Activated T-cell treated with anti-CD3 and anti-CD28 coated beads for 48 hours (primary cell): ENCODE measurements at places on chromosomes 16 and 17.

- DNase-seq, result no peak
Observed at GRCh38 chr17:62816282-62816839, 8.2 kb upstream of the MARCHF10 start.

DNA sequence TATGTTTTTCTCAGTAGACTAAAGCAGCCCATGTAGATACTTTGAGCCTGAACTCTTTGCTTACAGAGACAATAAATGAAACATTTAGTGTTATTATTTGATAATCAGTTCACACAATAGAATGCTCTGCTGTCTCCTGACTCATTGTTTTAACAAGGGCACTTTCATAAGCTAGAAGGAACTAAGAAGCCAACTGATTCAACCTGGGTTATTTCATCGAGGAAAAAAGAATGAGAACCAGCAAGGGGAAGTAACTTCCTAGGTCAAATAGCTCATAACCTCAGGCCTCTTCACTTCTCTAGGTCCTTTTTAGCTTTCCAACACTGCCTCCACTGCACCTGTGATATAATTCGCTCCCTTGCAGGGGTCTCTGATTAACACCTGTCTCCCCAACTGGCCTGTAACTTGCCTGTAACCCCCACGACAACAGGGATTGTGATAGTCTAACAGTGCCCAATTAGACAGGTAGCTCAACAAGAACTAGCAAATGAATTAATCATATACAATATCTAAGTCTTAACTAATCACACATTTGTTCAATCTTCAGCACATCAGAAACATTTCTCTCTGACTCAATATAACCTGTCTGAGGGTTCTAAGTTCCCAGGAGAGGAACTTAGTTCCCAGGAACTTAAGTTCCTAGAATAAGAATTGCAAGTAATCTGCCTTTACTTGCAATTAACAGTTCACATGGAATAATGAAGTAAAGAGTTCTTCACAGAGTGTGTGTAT is 34.8 kb downstream of the RFFL start:
- DNase-seq, result no peak

DNA sequence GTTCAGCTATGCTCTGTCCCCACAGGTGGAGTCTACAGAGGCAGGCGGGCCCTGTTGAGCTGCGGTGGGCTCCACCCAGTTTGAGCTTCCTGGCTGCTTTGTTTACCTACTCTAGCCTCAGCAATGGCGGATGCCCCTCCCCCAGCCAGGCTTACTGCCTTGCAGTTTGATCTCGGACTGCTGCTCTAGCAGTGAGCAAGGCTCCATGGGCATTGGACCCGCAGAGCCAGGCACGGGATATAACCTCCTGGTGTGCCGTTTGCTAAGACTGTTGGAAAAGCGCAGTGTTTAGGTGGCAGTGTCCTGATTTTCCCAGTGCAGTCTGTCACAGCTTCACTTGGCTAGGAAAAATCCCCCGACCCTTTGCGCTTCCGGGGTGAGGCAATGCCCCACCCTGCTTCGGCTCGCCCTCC is 89.1 kb downstream of the BCAS3 start:
- no peak for DNase-seq

GRCh38 chr17:4518901-4519300 is 20.2 kb downstream of the SPNS2 start:
- DNase-seq, result no peak

GRCh38 chr17:40100419-40100668 is at the start of gene NR1D1:
NR1D1 (minus strand) TSS chr17:40100589; CDS start chr17:40100094, 495 bp downstream.
- DNase-seq, result no peak

- no peak for DNase-seq
Observed at GRCh38 chr17:39626171-39627046, at the start of gene PPP1R1B. PPP1R1B (plus strand) TSS chr17:39626952; CDS start chr17:39627393, 441 bp downstream.

DNA sequence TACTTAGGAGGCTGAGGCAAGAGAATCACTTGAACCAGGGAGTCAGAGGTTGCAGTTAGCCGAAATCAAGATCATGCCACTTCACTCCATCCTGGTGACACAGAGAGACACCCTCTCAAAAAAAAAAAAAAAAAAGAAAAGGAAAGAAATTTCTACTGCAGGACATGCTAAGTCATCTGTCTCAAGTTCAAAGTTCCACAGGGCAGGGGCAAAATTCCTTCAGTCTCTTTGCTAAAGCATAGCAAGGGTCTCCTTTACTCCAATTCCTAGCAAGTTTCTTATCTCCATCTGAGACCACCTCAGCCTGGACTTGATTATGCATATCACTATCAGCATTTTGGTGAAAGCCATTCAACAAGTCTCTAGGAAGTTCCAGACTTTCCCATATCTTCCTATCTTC is 14.6 kb downstream of the ZSCAN10 start:
- no peak for DNase-seq

DNA sequence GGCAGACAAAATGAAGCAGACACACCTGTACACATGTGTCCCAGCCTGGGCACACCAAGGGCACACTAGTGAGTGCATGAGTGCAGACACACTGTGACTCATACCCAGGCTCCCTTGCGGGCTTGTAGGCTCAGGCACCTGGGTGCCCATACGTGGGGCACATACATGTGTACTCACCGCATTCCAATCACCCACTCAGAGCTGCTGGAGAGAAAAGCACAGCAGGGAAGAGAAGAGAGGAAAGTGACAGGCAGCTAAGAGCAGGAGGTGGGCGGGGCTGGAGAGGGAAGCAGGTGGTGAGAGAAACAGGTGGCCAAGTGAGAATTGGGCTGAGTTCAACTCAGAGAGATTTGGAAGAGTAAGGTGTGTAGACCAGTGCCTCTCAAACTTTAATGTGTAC is 54.0 kb downstream of the TMEM132E start:
- DNase-seq, result no peak

DNA sequence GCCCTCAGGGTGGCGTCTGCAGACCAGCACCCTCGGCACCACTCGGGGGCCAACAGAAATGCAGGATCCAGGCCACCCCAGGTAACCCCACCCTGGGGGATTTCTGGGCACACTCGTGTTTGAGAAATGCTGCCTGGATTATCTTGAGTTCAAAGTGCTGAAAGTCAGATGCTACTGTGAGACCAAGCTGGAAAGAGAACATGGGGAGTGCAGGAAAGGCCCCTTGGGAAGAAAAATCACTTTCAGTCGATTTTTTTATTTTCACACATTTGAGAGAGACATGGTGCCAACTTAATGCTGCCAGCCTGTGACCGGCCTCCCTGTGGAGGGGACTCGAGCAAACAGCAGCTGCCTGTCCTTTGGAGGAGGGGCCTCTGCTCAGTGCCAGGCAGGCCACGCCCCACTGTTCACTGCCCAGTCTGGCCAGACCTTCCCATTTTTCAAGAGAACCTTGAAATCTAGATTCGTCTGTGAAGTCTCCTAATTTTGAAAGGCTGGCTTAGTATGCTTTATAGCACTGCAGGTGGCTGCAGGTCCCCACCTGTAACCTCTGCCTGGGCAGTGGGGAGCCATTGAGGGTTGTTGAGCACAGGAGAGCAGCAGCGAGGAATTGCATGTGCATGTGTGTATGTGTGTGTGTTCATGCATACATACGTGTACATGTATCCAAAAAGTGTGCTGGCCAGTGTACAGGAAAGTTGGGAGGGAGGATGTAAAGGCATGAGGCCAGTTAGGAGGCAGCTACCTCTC is 70.7 kb upstream of the PLCG2 start:
- no peak for DNase-seq
